Stimulated activated CD4-positive, alpha-beta T cell treated with anti-CD3 and anti-CD28 coated beads, Interleukin-1b, Interleukin-23, amount 100 ng/mL, for 1 hour (primary cell): ENCODE measurements at places on chromosomes 1 and 21.

DNA sequence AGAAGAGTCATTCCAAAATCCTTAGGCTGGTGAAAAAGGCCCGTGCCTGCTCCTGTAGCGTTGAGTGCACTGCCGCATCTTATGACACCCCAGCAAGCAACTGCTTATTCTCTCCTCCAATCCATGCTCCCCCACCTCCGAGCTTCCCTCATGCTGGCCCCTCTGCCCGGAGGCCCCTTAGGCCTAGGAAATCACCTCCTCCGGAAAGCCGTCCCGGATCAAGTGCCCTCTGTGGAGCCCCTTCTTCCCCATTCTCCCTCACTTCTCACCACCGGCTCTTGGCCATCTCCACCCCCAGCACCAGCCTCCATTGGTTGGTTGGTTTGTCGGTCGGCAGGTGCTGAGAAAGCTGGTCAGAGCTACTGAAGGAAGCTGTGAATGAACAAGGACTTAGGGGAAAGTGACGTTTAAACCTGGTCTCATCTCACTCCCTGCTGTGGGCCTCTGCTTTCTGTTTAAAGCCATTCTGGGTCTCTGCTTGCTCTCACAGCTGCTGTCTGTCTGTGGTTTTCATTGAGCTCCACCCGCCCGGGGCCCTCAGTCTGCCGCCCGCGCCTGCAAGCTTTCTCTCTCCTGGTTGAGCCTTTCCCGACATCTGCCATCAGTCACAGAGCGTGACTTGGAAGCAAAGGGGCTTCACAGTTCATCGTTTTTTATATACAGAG, 122.2 kb downstream of the KCNN3 start:
- no peak for DNase-seq

GRCh38 chr1:196309386-196309785, 298.9 kb downstream of the KCNT2 start:
- DNase-seq: no peak

DNA sequence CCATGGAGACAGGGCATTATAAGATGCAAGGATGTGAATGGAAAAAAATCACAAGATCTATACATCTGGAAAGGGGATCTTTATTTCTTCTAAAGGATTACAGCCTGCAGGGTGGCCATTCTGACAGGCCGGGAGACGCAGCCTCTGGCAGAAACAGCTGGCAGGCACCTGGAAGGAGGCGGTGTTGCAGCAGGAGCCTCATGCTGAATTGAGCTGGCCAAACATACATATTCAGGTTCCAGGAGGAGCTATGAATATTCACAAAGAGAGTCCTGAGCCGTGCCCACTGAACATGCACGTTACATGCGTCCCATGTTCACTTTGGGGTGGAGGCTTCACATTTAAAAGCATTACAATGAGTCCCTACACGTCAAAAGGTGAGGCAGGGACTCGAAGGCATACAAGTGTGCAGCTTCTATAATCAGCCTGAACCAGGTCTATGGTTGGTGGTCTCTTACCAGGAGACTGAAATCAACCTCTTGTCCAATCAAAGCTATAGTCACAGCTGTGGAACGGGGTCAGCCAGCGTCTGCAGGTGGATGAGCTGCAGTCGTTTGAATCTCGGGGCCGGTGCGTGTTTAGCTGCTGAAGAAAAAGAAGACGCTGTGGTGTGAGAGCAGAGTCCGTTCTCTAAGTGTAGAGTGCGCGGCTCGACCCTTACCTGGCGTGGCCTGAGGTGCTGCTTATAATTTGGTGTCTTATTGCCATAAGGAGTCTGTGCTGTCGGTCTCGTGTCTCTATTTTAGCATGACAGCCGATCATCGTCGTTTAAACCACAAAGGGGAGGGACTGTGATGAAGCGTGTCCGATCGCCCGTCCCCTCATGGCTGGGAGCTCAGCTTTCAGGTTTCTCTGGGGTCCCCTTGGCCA, 183.0 kb downstream of the ETS2 start:
- DNase-seq: no peak

DNA sequence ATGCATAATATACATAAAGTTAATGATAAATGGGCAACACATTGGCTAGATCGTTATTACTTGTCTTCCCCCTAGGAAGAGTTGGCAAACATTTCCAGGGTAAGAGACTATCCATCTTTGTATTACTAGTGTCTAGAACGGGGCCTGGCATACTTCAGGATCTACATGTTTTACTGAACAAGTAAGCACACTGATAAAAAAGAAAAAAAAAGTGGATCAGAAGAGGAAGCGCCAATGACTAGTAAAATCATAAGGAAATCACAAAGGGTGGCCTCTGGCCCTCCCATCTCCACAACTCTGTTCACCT, 482 bp downstream of the TM2D1 start:
- no peak for DNase-seq

DNA sequence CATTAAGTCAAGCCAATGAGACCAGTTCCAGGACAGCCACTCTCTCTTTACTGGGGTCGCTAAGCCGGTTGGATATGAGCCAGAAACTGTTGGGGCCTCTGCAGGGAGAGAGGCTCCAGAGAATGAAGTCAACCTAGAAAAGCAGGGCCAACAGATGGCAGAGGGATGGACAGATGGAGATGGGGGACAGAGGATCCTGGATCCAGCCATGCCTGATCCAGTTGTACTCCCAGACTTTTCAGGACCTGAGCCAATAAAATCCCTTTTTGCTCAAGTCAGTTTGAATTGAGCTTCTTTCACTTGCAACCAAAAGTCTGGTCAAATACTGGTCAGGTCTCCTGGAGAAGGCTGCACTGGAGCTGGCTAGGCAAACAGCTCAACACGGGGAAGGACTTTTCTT, 2.2 kb downstream of the DHCR24 start:
- DNase-seq: no peak

DNA sequence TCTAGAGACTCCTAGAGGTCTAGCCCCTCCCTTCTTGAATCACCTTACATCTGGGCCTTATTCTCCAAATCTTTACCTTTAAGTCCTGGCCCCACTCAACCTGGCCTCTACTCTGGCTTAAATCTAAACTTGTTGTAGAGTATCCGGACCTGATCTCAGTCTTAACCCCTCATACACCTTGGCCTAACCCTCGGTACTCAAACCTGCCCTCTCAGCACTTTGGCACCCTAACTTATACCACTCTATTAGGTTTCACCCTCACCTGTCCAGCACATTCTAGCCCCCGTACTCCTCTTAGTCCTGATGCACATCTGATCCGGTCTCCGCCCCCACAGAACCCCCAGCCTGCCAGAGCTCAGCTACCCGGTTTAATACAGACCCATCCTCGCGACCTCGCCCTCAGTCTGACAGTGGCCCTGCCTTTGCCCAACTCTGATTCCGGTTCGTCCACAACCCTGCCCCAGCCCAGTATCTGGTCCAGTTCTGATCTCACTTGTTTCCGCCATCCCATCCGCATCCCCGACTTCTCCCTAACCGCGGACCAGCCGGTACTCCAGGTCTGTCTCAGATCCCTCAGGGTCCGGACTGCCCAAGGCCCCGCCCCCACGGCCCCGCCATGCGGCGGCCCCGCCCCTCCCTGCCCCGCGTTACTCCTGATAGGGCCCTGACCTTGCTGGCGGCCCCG, 1.5 kb downstream of the TRIM62 start:
- no peak for DNase-seq

DNA sequence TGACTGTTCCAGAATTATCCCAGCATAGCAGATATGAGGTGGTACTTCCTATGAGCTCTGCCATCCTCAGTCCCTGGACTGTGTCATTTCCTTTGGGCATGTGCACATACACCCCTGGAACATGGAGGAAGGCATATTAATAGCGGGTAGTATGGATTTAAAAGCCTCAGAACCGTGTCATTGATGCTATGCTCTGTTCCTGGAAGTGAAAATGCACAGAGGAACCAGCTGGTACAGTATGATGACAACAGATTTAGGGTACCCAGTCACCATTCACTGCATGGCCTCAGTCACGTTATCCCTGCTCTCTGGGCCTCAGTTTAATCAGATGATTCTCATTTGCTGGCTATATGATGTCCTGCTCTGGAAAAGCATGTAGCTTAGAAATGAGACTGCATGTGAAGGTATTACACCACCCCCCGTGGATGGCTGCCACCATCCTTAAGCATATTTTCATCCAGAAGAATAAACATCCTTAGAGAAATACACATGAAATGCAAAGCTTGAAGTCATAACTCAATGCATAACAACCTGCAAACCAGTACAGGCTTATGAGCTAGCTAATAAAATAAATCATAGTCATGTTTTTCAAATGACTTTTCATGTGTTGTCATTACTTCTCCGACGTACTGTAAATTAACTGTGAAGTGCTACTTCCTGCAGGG, 37.8 kb downstream of the SETD4 start:
- DNase-seq: no peak

DNA sequence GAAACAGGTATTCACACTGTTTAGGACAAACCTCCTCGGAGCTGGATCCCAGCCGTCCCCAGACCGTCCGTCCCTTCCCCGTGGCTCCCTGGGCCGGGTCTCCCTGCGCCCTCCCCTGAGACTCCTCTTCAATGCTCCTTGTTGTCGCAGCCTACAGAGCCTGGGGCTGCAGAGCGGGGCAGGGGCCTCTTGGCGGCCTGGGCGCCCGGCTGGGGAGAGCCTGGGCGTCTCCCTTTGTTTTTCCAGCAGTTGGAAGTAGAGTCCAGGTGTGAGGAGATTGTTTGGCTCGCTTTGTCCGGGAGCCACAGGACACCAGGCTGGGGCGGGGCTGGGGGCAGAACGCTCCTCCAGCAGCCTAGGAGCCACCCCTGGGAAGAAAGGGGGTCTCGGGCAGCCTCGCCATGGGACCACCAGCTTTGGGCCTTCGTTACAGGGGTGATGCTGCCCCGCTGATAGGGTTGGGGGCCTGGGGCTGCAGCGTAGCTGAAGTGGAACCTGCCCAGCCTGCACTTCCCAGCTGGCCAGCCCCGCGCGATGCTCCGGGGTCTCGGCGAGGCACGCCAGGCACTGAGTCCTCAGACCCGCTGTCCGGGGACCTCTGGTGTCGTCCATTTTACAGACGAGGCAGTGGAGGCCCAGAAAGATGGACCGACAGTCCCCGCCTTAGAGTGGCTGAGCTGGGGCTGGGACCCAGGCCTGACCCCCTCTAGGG, 66.9 kb downstream of the PRDM16 start:
- no peak for DNase-seq

DNA sequence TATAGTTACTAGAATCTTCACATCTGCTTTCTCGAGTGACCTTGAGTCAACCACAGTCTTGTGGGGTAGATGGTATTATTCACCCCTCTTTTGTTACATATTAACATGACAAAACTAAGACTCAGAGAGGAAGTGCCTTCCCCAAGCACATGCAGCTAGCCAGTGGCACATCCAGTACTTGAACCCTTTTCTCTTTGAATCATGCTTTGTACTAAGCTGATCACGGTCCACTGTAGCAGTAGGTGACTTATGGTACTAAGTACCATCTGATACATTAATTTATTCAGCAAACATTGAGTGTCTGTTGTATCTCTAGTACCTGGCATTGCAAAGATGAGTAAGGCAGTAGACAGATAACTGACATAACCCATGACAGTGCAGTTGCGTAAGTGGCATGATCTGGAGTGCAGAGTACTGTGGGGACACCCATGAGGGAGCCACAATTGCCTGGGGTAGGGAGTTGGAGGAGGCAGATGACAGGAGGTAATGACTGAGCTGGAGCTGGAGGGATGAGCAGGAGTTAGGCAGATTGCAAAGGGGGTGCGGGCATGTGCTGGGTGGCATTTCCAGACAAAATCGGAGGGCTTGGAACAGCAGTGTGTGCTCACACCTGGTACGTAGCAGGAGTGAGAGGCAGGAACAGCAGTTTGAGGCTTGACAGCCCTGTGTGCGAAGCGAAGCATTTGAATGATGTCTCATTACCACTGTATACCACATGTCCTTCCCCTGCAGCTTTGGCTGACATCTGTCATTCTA, 29.8 kb downstream of the UCK2 start:
- DNase-seq: no peak

- no peak for DNase-seq
These were observed 712 bp downstream of the RAB13 start for GRCh38 chr1:153985341-153985912.

DNA sequence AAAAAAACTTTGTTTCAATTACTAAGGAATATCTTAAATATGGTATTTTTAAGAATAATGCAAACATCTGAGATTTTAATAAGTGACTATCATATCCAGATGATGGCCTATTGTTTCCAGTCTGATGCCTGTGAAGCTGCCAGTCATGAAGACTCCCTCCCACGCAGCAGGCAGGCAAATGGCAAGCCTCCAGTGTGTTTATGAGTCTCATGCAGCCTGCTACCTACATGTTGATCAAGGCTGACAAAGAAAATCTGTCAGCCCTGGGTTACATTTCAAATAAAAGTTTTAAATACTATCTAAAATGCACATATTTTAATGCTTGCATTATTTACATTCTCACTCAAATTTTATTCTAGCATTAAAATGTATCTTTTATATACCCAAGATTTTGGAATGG, 137.6 kb upstream of the RNPC3 start:
- no peak for DNase-seq

GRCh38 chr1:162919034-162919433, 58.1 kb upstream of the CCDC190 start:
- no peak for DNase-seq

GRCh38 chr1:43177691-43178090, 5.6 kb downstream of the CFAP57 start:
- no peak for DNase-seq

- DNase-seq: no peak
These were observed 12.6 kb upstream of the RCSD1 start for GRCh38 chr1:167617153-167618147.

DNA sequence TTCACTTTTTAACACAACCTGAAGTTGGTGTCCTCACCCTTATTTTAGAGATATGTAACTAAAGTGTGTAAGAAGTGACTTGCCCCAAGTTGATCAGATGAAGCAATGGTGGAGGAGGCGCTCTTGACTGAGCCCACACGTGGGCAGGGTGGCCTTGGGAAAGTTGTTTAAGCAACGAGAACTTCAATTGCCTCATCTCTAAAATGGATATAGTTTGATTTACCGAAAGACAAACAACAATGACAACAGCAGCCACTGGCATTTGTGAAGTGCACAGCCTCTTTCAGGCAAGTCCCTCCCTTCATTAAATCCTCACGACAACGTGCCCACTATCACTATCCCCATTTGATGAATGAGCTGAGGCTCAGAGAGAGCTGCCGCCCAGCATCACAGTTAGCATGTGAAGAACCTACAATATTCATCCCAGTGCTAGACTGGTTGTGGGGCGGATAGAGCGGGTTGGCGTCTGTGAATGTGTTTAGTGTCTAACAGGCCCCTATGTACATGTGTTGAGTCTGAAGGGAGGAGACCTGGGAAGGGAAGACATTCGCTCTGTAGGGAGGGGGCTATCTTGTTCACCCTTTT, 3.0 kb downstream of the IL22RA1 start:
- DNase-seq: no peak

DNA sequence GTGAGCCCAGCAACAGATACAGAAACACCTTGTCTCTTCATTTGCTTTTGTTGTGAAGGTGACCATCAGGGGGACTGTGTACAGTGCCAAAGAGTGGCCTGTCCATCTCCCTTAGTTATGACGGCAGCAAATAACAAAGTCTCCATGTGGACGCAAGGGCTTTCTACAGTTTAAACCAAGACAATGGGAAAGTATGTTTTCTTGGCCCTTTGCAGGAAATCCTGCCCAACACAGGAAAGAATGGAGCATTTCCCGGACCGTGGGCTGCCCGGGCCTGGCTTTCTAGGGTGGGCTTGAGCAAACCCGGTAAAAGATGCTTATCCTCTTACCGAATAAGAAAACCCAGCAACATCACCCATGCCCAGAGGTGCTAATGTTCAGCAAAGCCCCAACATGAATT, 87.3 kb downstream of the ZBTB18 start:
- no peak for DNase-seq
